ENCODE measurements at places on chromosomes 6 and 20.

DNA sequence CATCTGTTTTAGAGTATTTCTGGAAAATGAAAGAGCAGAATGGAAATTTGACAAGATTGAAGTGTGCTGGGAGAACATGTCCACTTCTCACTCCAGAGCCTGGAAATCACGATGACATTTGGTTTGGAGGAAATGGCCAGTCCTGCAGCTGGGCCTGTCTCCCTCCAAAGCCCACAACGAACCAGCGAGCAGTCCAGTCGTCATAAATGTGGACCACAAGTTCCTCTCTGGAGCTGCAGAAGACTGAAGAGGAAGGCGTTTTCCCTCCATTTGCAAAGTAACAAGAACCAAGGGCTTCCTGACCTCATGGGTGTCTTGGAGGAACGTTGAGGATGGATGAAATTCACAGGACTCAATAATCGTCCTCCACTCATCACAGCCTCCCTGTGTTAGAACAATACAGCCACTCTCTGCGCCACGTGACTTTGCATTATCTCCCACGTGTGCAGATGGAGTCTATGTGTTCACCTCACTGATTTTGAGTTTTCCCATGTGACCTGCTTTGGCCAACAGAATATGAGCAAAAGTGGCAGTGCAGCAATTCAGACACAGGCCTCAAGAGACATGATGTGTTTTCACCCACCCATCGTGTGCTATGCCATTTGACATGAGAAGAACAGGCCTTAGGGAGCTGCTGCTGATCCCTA is 9.1 kb upstream of the SPATS1 start:
- no peak for DNase-seq

DNA sequence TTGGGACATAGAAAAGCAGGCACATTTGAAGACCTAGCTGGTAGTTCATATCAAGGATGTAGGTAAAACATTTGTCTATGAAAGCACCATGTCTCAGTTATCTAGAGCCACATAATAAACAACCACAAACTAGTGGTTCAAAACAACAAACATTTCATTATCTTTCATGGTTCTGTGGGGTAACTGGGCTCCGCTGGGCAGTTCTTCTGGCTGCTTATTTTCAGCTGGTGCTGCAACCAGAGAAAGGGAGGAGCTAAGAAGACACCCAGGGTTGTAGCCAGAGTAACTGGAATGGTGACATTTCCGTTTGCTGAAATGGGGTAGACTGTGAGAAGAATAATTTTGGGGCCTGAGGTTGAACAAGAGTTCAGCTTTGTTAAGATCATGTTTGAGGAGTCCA is 145.7 kb upstream of the SULF2 start:
- no peak for DNase-seq

DNA sequence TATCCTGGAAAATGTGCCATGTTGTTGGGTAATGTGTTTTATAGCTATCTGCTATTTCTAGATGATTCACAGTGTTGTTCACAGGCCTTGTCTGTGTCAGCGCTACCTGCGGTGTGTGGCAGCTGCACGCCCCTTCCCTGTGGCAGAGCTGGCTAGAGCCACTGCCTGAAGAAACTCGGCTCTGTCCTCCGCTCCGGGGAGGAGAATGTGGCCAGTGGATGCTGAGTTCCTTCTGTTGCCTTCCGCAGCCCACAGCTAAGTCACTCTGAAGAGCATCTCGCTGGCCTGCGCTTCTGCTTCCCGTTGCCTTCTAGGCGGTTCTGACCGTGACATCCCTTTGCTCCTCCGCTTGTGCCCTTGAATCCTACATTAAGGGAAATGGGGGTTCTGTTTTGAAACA is 135.1 kb downstream of the PLG start:
- DNase-seq: no peak

DNA sequence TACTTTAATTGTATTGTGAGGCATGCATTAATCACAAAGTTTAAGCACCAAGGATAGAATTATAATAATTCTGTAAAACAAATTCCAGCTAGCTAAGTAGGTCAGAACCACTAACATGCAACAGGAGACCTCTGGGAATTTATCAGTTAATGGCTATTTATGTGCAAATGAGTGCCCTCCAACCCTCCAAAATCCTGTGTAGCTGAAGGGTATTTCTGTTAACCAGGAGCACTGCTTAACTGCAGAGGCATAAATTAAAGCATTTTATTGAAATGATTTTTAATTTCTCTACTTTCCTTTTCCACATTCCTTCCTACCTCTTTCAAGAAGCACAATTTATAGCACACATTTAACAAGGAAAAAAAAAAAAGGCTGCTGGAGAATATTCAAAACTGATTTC is 77.0 kb downstream of the MMS22L start:
- no peak for DNase-seq

DNA sequence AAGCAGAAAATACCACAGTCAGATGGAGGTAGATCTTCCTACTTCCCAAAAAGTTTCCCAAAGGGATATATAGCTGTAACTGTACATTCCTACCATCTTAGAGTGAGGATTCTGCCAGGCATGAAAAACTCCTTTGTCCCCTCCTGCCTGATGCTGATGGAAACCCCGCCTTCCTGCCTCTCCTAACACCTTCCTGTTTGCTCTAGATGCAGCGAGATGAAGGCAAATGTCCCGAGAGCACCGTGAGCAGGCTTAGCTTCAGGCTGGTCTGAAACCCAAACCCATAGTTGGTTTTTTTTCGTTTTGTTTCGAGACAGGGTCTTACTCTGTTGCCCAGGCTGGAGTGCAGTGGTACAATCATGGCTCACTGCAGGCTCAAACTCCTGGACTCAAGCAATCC is 55.6 kb downstream of the MYB start:
- no peak for DNase-seq

GRCh38 chr6:89954721-89955148 is 60.5 kb downstream of the GJA10 start:
- no peak for DNase-seq
